T-helper 17 cell (primary cell): ENCODE measurements at places on chromosomes 11 and 22.

GRCh38 chr11:76302996-76303395 lies 77.9 kb downstream of the THAP12 start:
- no peak overlapping the region for H3K4me3 ChIP-seq
- DNase-seq, result no peak
- no peaks in the 10 kb centered on the region for H3K36me3 ChIP-seq
- peaks cover 13% of the 10 kb centered on the region for H3K27me3 ChIP-seq

GRCh38 chr22:19990609-19991394 lies 25.8 kb downstream of the ARVCF start:
- H3K4me1 ChIP-seq, result peaks cover 5% of the 10 kb centered on the region
- H3K27ac ChIP-seq, result peak overlapping the region; percentile 32
- DNase-seq, result no peak
- no peak overlapping the region for H3K4me3 ChIP-seq
- no peaks in the 10 kb centered on the region for H3K36me3 ChIP-seq

DNA sequence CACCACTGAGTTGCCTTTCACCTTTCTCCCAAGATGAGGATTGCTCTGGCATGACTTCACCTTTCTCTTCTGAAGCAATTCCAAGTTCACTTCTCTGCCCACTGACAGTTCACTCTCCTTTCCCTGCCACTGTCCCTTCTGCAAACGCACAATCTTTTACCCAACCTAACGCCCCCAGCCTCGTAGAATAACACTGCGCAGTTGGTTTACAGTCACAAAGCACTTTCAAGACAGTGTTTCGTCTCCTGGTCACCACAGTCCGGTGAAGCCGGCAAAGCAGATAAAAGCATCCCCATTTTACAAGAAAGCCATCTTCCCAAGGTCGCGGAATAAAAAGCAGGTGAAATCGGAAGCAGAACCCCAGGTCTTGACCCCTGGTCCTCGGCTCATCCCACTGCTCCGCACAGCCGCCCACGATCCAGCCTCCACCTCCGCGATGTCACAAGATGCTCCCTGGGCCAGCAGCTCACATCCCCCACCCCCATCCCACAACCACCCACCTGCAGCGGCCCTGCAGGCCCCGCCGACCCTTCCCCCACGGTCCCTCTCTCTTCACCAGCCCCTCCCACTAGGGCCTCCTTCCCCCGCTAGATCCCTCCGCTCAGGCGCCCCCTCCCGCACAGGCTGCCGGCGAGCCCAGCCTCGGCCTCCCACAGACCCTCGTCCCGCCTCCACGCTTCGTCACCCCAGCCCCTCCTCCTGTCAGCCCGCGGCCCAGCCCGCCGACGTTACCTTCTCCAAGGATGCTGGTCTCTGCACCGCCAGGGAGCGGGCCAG lies 585 bp downstream of the PI4KA start:
- DNase-seq, result peak; percentile 73
- H3K27me3 ChIP-seq, result no peaks in the 10 kb centered on the region
- peaks cover 47% of the 10 kb centered on the region for H3K4me1 ChIP-seq
- peaks cover 4% of the 10 kb centered on the region for H3K36me3 ChIP-seq
- peak overlapping the region; percentile 94 for H3K4me3 ChIP-seq

DNA sequence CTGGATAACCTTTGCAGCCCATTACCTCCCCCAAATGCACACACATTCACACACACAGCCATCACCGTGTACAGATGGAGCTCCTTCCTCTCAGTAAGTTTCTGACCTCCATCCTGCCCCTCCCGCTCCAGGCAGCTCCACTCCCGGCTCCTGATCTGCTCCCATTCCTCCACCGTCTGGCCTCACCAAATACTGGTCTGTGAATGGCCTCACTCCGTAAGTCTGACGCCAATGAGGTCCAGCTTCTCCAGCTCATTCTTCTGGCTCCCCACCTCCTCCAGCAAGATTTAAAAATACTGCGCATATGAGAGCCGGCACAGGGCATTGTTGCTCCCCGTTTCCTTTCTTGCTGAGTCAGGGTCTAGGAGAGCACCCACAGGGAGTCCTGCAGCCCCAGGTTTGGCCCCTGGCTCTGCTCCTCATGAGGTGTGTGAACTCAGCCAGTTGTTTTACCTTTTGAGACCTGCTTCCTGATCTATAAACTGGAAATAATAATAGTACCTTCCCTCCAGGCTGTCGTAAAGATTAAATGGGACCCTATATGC lies 14.0 kb upstream of the TUB start:
- no peak for DNase-seq
- H3K36me3 ChIP-seq, result no peaks in the 10 kb centered on the region
- H3K27ac ChIP-seq, result peak overlapping the region; percentile 29

- no peak for DNase-seq
- H3K27ac ChIP-seq, result no peak overlapping the region
- H3K4me3 ChIP-seq, result no peak overlapping the region
- peaks cover 2% of the 10 kb centered on the region for H3K36me3 ChIP-seq
These were observed 37.8 kb downstream of the PAMR1 start for GRCh38 chr11:35487532-35488078.

DNA sequence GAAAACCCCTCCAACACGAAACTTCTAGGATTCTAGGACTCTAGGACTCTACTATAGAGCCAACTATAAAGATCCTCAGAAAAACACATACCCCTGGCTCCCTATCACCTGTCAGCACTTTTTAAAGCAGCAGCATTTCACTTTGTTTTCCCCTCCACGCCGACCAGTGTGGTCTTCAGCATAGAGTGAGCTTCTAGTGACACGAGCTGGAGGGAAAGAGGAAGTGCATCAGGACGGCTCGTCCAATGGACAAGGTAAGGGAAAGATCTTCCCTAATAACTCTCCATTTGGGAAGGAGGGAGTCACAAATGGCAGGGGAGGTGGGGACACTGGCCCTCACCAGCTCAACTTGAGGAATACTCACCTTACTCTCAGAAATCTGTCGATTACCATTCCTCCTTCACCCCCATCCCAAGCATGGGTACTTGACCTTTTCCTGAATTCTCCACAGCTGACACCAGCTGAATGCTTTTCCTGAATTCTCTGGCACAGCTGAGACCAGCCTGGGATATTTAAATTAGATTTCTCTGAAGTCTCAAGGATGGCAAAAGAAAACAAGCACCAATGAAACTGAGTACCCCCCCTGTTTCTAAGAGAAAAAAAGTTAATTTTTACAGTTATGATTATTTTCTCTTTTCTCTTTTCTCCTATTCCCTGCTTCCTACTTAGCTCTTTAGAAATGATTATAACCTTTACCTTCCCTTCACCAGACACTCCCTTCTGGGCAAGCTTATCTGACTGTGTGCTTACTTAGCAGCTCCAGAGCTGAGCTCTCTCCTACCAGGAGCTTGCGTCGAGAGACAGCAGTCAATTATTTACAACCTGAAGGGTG lies 33.3 kb upstream of the NNMT start:
- peaks cover 10% of the 10 kb centered on the region for H3K27me3 ChIP-seq
- no peak overlapping the region for H3K27ac ChIP-seq
- no peaks in the 10 kb centered on the region for H3K36me3 ChIP-seq
- H3K4me1 ChIP-seq, result peaks cover 7% of the 10 kb centered on the region

GRCh38 chr11:79309407-79309806 lies 131.4 kb downstream of the TENM4 start:
- no peaks in the 10 kb centered on the region for H3K4me1 ChIP-seq
- H3K27me3 ChIP-seq, result no peaks in the 10 kb centered on the region
- H3K4me3 ChIP-seq, result no peak overlapping the region
- no peak overlapping the region for H3K27ac ChIP-seq
- no peak for DNase-seq

- peaks cover 2% of the 10 kb centered on the region for H3K36me3 ChIP-seq
- H3K4me3 ChIP-seq, result no peak overlapping the region
- DNase-seq, result no peak
- H3K4me1 ChIP-seq, result no peaks in the 10 kb centered on the region
These were observed 14.5 kb downstream of the ADAMTS15 start for GRCh38 chr11:130462931-130463330.

DNA sequence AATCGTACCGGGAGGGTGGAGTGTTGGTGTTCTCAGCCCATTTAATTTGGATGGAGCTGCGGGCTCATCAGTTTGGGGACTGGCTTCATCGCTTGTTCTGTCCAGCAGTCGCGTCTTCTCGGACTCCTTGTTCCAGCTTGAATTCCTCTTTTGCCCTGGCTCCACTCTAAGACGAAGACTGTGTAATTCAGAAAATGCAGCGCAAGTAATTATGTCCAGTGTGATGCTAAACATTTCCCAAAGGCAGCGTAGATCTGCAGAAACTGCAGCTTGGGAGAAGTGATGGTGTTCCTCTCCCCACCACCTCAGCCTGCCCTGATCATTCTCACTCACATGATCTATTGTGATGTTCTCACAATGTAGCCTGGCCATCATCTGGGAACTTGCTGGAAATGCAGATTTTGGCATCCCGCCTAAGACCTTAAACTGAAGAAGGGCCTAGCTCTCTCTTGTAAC lies 666 bp downstream of the SLC25A18 start:
- no peak for DNase-seq
- no peak overlapping the region for H3K4me3 ChIP-seq
- H3K27ac ChIP-seq, result no peak overlapping the region

GRCh38 chr11:123173040-123173855 lies 21.8 kb downstream of the CLMP start:
- H3K4me1 ChIP-seq, result no peaks in the 10 kb centered on the region
- no peak for DNase-seq
- no peak overlapping the region for H3K27ac ChIP-seq
- H3K36me3 ChIP-seq, result no peaks in the 10 kb centered on the region

DNA sequence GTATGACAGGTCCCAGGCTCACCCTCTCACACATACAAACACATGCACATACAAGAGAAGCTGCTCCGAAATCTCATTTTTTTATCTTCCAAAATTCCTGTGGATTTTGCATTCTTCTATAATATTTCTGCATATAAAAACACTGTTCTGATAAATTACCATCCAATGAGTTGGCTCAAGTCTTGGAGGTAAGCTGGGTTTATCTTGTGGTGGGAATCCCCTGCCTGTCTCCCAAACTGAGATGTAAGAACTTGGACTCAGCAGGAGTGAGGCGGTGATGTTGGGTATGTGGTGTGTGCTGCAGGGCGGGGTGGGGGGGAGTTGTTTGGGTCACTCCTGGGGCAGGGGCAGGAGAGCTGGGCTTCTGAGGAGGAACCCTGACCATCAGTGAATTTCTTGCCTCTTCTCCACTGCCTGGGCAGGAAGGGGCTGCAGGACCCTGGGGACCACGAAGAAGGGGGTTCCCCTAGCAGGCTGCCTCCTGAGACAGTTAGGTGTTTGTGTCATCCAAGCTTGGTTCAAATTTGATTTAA lies 6.8 kb upstream of the P2RY6 start:
- H3K4me3 ChIP-seq, result no peak overlapping the region
- H3K27me3 ChIP-seq, result peaks cover 72% of the 10 kb centered on the region
- H3K4me1 ChIP-seq, result peaks cover 3% of the 10 kb centered on the region
- DNase-seq, result no peak
- no peaks in the 10 kb centered on the region for H3K36me3 ChIP-seq

GRCh38 chr11:42593441-42593840 lies 718.4 kb upstream of the API5 start:
- no peak overlapping the region for H3K27ac ChIP-seq
- no peaks in the 10 kb centered on the region for H3K4me1 ChIP-seq
- no peaks in the 10 kb centered on the region for H3K27me3 ChIP-seq
- no peaks in the 10 kb centered on the region for H3K36me3 ChIP-seq
- DNase-seq, result no peak

DNA sequence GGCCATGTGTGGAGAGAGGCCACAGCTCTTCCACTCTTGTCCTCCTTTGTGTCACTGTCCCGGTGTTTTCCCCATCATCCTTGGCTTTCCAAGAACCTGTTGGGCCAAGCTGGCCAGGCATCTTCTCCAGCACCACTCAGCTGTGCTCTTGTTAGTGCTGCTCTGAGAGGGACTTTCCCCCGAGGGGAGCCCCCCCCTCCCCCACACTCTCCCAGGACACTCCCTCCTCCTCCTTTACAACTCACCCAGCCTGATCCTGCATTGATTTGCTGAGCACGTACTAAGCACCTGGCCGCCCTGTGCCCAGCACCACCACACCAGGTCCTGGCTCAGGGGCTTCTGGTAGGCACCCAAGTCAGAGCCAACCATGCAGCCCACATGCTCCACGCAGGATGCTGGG lies 13.2 kb downstream of the TP53AIP1 start:
- DNase-seq, result no peak
- peaks cover 2% of the 10 kb centered on the region for H3K36me3 ChIP-seq

- H3K4me1 ChIP-seq, result peaks cover 14% of the 10 kb centered on the region
- no peak overlapping the region for H3K4me3 ChIP-seq
- no peak overlapping the region for H3K27ac ChIP-seq
- DNase-seq, result no peak
- peaks cover 26% of the 10 kb centered on the region for H3K27me3 ChIP-seq
- peaks cover 2% of the 10 kb centered on the region for H3K36me3 ChIP-seq
These were observed 66.4 kb upstream of the OLFML1 start for GRCh38 chr11:7418906-7419305.

DNA sequence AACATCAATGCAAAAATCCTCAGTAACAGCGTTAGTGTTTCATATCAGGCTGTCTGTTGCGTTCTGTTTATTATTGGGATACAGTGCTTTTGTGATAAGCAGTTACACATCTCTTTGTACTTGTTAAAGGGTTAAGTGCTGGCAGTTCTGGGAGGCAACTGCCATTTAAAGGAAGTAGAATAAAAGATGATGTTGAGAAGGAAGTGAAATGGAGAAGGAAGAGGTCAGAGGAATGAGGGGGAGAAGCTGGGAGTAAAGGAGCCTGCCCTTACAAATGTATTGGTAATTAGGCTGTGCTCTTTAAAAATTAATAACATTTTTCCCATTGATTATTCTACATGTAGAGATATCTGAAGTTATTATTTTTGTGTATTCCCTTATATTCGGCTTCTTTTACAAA lies 674.7 kb downstream of the NTM start:
- no peak for DNase-seq
- H3K36me3 ChIP-seq, result no peaks in the 10 kb centered on the region
- no peak overlapping the region for H3K27ac ChIP-seq
- no peak overlapping the region for H3K4me3 ChIP-seq
- H3K27me3 ChIP-seq, result peaks cover 8% of the 10 kb centered on the region
